ENCODE measurements at places on chromosomes 6 and 20. TPM values are rescaled to one million over a fixed set of nuclear protein-coding genes. Genes with fewer than 3 reads are reported as not detected.

The TNNC2 gene
- 5.7 TPM for total RNA-seq

The NHLRC1 gene
- total RNA-seq: 0.58 TPM

The PTCRA gene
- total RNA-seq: not detected

The HEY2 gene
- 17.7 TPM for total RNA-seq

DNA sequence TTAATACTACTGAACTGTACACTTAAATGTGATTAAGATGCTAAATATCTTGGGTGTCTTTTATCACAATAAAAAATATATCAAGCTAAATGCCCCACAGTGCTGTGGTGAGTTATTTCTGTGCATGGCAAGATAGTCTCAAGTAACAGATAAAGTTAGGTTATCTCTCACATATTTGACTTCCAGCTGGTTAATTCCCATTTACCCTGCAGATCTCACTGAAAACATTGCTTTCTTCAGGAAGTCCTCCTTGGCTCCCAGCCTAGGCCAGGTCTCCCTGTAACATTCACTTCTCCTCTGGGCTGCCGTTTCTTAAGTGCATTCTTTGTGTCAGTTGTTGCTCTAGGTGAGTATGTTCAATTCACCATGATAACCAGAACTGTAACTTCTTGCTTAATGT lies 59.1 kb downstream of the SLC22A1 start:
- no peaks in the 10 kb centered on the region for H3K27me3 ChIP-seq
- no peak for DNase-seq
- no peak overlapping the region for H3K4me3 ChIP-seq
- H3K27ac ChIP-seq: no peak overlapping the region

GRCh38 chr20:54468082-54468481 lies 7.3 kb upstream of the DOK5 start:
- no peak for DNase-seq
- H3K36me3 ChIP-seq: no peaks in the 10 kb centered on the region
- H3K27me3 ChIP-seq: no peaks in the 10 kb centered on the region
- H3K4me3 ChIP-seq: no peak overlapping the region
- H3K4me1 ChIP-seq: no peaks in the 10 kb centered on the region

DNA sequence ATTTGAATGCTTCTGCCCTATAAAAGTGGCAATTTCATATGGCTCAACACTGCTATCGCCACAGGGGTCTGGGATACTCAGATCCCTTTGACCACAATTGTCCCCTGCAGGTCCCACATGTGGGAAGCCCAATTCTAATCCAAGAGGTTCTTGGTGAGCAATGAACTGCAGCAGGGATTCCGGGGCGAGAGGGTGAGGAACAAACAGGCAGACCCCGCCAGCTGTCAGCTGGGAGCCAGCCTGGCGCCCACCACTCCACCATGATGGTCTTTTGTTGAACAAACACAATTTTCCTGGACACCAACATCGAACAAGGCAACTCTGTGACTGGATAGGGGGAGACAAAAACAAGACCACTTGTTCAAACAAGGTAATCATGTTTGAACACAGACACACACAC lies 80.5 kb downstream of the TMEM242 start:
- no peak overlapping the region for H3K4me3 ChIP-seq
- H3K27me3 ChIP-seq: no peaks in the 10 kb centered on the region
- no peak overlapping the region for H3K27ac ChIP-seq
- DNase-seq: no peak

DNA sequence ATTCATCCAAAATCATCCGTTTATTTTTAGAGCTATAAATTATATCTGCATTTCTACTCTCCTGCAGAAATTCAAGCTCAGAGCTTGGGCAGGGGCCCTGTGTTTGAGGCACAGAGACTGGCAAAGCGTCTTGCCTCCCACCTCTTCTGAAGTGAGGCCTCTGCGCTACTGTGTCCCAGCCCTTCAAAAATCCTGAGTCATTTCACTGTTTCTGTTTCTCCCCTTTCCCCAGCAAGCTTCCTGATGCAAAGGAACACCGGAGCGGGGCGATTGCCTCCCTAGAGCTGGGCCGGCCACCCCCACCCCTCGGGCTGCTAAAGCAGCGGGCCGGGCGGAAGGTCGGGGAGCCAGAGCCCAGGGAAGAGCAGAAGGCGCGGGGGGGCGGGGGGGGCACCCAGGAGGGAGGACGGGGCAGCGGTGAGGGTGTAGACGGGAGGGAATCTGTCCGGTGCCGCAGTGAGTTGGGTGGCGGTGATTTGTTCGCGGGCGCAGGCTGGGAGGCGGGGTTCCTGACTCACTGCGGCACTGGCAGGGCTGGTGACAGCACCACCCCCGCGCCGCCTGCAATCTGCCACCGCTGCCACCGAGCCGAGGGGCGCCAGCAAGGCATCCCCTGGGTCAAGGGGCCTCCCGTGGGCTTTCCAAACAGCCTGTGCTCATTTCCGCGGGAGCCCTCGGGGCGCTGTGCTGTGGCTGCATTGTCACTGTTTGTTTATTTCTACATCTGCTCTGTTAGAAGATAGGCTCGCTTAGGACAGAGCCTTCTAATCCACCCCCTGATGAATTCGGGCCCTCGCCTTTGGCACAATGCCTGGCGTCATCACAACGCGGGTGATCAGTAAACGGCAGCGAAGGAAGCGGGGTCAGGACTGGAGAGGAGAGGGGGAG lies 46.5 kb upstream of the SNAP25 start:
- no peaks in the 10 kb centered on the region for H3K4me1 ChIP-seq
- H3K36me3 ChIP-seq: no peaks in the 10 kb centered on the region
- no peaks in the 10 kb centered on the region for H3K27me3 ChIP-seq
- H3K27ac ChIP-seq: no peak overlapping the region
- DNase-seq: peak; percentile 66

DNA sequence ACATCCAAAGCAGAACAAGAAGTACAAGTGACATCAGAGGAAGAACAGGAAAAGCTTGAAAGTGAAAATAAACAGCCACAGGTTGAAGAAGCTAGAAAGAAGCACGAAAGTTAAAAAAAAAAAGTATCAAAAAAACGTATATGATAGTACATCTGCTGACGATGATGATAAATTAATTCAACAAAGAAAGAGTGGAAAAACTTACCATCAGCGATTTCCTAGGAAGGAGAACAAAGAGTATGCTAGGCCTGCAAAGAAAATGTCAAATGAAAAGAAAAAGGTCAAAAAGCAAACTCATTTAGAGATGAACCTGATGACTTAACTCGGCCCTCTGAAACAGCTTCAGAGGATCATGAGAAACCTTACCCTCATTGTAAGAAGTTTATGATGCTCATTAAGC lies 3.7 kb downstream of the SAYSD1 start:
- no peaks in the 10 kb centered on the region for H3K4me1 ChIP-seq
- DNase-seq: no peak
- no peak overlapping the region for H3K27ac ChIP-seq
- no peak overlapping the region for H3K4me3 ChIP-seq
- no peaks in the 10 kb centered on the region for H3K27me3 ChIP-seq
